ENCODE measurements at places on chromosomes 5 and 9.
A peak's percentile ranks its signal among the peaks of the same experiment; 100 is the strongest.

DNA sequence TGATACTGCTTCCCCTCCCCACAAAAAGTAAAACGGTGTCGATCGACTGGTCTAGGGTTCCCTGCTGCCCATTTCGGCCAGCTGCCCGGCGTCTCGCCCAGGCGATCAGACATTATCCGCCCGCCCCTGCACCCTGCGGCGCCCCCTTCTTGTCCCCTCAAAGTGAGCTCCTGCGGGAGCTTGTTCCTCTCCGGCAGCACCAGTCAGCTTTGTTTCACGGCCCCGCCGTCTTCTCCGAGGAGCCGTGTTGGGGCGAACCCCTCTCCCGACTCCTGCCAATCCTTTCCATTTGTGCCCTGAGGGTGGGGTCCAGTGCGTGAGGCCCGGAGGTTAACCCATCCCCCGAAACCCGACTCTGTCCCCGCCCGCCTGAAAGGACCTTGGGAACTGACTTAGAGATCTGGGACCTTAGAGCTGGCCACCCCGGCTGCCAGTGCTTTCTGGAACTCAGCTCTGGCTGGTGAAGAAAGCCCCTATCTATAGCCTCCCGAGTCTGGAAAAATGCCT lies 518 bp downstream of the UBE2B start:
- DNase-seq, result peak; percentile 29

- no peak for DNase-seq
These were observed 113.8 kb upstream of the SPATA31D4 start for GRCh38 chr9:81814401-81814793.

- no peak for DNase-seq
These were observed 30.7 kb downstream of the DNM1 start for GRCh38 chr9:128233817-128234406.

DNA sequence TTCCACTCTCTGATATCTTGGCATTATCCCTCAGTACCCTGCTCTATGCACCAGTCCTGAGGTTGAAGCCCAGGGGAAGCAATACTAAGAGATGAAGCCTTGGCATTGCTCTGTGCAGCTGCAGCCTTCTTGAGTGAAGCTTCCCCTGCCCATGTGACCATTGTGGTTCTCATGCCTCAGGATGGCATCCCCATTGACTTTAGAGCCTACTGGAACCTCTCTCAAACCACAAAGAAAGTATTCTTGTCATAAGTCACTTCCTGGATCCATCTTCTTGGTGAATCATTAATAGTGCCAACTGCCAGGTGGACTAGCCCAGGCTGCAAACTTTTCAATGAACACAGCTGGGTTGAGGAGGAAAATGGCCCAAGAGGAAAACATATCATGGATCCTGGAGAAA lies 283.9 kb upstream of the RFX3 start:
- no peak for DNase-seq

- no peak for DNase-seq
These were observed 60.5 kb upstream of the GAS1 start for GRCh38 chr9:87007711-87008366.

GRCh38 chr5:160293901-160294561 lies 18.3 kb downstream of the CCNJL start:
- no peak for DNase-seq

DNA sequence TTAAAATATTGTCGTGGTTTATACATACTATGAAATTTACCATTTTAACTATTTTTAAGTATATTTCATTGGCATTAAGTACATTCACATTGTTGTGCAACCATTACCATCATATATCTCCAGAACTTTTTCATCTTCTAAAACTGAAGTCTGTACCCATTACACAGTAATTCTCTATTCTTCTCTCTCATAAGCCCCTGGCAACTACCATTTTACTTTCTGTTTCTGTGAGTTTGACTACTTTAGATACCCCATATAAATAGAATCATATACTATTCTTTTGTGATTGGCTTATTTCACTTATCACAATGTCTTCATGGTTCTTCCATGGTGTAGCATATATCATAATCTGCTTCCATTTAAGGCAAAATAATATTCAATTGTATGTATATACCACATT lies 30.3 kb downstream of the NDUFS4 start:
- DNase-seq, result no peak

- no peak for DNase-seq
These were observed 28.2 kb upstream of the HSPA9 start for GRCh38 chr5:138603249-138603920.

- DNase-seq, result no peak
These were observed 8.2 kb downstream of the SQSTM1 start for GRCh38 chr5:179828756-179829421.

Measured in stimulated activated CD4-positive, alpha-beta T cell treated with anti-CD3 and anti-CD28 coated beads, Interleukin-12 subunit alpha, Interleukin-12 subunit beta, amount 100 ng/mL, for 48 hours (primary cell).